ENCODE measurements at places on chromosomes 1 and 21.

GRCh38 chr1:64839261-64839660 lies 94.4 kb downstream of the RAVER2 start:
- no peak for DNase-seq

- DNase-seq: no peak
Observed at GRCh38 chr1:112743174-112744008, 28.3 kb upstream of the PPM1J start.

- DNase-seq: no peak
Observed at GRCh38 chr1:117575586-117576225, 30.1 kb upstream of the TENT5C start.

DNA sequence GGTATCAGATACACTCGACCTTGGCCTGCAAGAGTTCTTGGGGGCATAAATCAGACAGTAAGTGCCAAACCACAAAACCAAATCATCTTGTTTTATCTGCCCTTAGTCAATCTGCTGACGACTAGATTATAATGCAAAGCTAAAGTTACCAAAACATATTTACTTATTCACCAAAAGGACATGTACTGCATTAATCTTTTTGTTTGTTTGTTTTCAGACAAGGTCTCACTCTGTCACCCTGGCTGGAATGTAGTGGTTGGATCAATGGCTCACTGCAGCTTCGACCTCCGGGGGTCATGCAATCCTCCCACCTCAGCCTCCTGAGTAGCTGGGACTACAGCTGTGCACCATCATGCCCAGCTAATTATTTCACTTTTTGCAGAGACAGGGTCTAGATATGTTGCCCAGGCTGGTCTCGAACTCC lies 114.7 kb downstream of the APP start:
- DNase-seq: no peak

DNA sequence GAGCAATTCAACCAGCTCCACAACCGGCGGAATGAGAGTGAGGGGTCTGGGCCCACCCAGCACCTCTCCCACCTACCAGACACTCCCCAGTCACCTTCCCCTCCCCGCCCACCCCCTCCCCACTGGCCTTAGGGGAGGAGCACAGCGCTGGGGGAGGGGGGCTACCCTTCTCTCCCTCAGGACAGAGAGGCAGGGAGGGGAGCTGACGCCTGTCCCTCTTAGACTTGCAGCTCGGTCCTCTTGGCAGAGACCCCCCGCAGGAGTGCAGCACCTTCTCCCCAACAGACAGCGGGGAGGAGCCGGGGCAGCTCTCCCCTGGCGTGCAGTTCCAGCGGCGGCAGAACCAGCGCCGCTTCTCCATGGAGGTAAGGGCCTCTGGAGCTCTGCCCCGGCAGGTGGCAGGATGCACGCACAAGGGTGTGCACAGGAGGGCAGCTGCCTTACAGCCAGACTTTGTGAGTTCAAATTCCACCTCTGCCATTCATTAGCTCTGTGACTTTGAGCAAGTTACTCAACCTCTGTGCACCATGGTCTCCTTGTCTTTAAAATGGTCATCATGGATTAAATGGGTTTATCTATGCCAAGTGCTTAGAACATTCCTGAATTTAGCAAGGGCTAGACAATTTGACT lies 18.9 kb downstream of the CDK18 start:
- DNase-seq: no peak

GRCh38 chr1:197696372-197696771 lies 78.9 kb downstream of the DENND1B start:
- no peak for DNase-seq

GRCh38 chr1:89125240-89125912 lies 538 bp downstream of the GBP2 start:
- no peak for DNase-seq

DNA sequence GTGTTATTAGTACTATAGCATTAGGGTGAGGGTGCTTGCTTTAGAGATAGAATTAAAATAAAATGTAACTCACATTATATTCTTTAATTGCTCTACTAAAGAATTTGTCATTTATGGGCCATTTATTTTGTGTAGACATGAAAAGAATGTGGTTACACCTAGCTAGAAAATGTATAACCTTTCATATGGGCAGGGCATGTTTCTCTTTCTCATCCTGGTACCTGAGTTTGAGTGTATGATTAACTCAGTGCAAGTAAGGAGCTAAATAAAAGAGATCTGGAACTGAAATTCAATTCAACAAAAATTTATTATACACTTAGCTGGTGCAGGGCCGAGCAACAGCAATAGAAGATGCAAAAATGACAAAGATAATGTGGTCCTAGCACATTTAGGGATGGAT lies 47.4 kb downstream of the MAP3K7CL start:
- DNase-seq: no peak

- DNase-seq: no peak
Observed at GRCh38 chr1:178867670-178868069, 3.2 kb downstream of the ANGPTL1 start.

DNA sequence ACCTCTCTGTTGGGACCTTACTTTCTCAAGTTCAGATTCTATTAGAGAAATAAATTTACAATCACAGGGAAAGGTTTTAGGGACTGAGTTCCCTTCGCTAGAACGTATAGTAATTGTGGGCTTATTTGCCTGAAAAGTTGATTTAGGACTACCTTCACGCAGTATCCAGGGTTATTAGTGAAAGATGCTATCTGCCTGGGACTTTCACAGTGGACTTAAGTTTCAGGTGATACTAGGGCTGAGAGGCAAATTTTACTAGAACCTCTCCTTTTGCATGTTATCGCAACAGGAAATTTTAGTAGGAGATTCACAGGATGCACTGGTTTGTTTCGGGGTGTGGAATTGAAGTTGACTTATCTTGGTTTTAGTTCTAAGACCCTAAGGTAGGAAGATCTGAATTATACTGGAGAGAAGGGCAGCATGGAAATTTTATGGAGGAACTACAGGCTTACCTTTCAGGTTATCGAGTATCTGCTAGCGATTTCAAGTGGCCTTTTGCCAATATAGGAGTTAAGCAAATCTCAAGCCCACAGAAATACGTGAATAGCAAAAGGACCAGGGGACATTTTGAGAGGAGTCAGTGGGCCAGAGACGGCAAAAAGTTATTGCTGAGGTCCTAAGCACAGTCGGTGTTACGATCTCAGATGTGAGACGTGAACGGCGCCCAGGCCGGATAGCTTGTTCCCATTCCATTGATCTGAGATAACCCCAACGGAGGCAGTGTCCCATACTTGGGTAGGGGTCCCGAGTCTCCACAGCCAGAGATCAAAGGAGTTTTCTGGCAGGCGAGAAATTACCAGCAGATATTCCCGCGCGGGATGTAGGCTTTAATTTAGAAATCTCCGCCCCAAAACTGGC lies 723 bp upstream of the GNAI3 start:
- DNase-seq: no peak

DNA sequence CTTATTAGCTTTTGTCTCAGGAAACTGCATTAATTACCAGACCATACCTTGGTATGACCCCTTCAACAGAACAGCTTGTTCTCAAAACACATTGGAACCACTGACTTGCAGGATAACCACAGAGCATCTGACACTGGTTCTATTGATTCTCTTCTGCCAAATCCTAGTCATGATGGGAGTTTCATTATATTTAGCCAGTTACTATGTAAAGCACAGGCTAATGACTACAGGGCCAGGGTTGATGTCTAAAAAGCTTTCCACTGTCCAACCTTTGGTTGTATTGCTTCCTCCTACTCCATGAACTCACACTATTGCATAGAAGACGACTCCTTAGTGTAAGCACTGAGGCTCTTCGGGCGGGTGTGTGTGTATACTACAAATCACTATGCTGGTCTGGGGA lies 3.8 kb downstream of the STMN1 start:
- no peak for DNase-seq

- no peak for DNase-seq
Observed at GRCh38 chr1:119329541-119330461, 38.8 kb upstream of the HAO2 start.

DNA sequence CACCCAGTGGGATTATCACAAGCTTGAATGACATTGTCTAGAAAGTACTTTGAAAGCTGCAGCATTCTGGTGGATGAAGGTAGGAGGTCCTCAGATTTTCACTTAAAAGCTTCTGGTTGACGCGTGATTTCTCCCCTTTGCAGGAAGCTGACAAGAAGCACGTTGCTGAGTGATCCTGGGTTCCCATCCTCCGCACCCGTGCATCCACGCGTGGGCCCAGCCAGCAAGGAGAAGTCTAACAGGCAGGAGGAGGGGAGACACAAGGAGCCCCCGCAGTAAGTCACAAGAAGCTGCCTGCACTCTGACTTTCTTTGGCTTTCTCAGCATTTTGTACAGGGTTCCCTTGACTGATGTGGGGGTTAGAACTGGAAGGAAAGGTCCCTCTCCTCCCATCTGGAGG lies 7.8 kb upstream of the B3GALT5 start:
- DNase-seq: no peak

GRCh38 chr1:14915356-14916054 lies 238.0 kb upstream of the TMEM51 start:
- DNase-seq: peak; percentile 18

GRCh38 chr1:160061369-160062229 lies 8.4 kb downstream of the KCNJ10 start:
- DNase-seq: no peak

- peak; percentile 28 for DNase-seq
Observed at GRCh38 chr1:93619507-93620171, 62.0 kb downstream of the BCAR3 start.

GRCh38 chr1:178183796-178184195 lies 89.9 kb downstream of the RASAL2 start:
- DNase-seq: no peak

DNA sequence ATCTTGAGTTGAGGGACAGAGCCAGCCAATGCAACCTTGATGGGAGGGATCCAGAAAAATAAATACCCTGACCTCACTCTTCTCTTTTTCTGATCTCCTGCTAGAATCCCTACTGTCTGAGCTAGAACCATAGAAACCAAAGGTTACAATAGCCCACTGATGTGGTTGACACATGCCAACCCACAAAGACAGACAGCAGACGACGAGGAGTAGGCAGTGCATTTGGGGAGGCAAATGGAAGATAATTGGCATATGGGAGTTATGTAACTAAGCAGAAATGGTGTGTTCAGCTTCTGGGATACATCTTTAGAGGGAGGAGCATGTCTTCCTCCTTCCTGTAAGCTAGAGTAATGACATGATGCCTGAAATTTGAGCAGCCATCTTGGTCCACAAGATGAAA lies 171.7 kb upstream of the FGGY start:
- no peak for DNase-seq

- DNase-seq: no peak
Observed at GRCh38 chr1:206705191-206705590, 20.5 kb downstream of the MAPKAPK2 start.

DNA sequence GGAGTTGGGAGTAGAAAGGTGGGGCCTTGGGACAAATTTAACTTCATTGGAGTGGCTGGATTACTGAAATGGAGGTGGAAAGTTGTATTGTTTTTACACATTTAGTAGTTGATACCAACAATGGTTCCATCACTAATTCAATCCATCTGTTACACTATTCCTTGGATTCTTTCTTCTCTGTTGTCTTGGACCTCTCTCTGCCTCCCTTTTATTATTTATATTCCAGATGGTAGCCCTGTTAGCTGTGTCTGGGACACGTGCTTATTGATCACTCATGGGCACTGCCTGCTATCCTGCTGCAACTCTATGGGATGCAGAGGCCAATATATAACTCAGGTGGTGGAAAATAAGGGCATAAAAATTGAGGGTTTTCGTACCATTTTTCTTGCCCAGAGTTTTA lies 346.3 kb downstream of the PAPPA2 start:
- no peak for DNase-seq

DNA sequence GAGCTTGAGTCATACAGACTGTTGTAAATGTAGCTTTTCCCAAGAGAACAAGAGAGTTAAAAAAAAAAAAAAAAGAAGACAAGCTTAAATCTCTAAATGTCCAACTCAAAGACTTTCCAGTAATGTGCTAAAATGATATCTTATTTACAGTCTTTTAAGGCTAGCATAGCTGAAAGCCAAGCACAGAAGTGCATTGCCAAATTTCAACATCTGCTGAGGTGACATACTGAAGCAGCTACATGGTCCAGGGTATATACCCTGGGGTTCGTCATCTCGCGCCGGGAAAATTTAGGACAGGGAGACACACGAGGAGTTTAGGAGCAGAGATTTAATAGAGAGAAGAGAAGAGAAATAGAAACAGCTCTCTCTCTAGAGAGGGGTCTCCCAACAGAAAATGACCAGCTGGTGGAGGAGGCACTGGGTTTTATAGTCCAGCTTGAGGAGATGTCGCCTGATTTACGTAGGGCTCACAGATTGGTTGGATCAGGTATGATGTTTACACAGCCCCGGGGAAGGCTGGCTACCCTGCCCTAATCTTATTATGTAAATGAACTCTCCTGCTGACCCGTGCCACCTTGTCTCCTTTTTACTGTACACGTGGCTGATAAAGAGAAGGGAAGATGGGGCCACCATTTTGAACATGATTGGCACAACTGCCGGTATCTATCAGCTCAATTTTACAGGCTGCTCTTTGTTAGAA lies 172.7 kb downstream of the TRIM33 start:
- no peak for DNase-seq

GRCh38 chr1:31798433-31799195 lies 17.2 kb downstream of the SPOCD1 start:
- DNase-seq: no peak

DNA sequence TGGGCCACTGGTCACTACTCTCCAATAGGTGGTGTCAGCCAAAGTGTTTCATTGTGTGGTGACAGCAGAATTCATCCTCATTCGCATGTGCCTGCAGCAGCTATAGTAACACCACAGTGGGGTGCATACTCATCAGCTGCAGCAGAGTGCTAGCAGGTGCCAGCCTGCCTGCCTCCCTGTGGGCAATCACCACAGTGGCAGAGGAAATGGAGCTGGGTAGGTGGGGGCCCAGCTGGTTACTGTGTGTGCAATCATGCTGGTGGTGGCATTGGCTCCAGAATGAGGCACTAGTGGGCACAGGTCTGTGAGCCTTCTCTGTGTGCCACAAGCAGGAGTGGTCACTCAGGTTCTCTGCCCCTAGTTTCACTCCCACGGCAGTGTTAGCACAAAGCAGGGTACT lies 579.2 kb downstream of the PTPRC start:
- no peak for DNase-seq

- no peak for DNase-seq
Observed at GRCh38 chr1:3902111-3902511, 2.0 kb upstream of the C1orf174 start.

GRCh38 chr1:81800695-81801650 lies at the start of gene ADGRL2:
Gene ADGRL2, plus strand, starts transcription at chr1:81800934. Its CDS starts 36,051 bp downstream, at chr1:81836985.
- no peak for DNase-seq

GRCh38 chr1:56258371-56258770 lies 321.0 kb downstream of the PLPP3 start:
- no peak for DNase-seq

- no peak for DNase-seq
Observed at GRCh38 chr1:13759072-13759471, 59.1 kb downstream of the PRDM2 start.

- DNase-seq: no peak
Observed at GRCh38 chr1:159866066-159866465, 3.6 kb upstream of the VSIG8 start.

DNA sequence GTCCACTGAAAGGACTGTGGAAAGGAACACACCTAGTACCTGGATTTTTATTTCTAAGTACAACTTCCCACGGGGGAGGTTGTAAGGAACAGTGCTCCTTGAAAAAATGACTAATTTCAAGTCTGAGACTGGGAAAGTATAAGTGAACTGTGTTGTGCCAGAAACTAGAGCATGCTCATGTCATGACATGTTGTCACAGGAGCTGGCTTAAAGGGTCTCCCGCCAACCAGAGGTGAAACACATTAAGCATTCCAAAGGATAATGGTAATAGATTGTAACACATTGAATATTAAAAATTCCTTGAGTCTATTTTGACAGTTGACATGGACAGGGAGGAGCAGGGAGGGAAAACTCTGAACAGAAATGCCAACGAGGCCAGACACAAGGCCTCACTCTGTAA lies 6.3 kb downstream of the ATP2B4 start:
- DNase-seq: no peak
